ENCODE measurements at places on chromosomes 4 and X.

DNA sequence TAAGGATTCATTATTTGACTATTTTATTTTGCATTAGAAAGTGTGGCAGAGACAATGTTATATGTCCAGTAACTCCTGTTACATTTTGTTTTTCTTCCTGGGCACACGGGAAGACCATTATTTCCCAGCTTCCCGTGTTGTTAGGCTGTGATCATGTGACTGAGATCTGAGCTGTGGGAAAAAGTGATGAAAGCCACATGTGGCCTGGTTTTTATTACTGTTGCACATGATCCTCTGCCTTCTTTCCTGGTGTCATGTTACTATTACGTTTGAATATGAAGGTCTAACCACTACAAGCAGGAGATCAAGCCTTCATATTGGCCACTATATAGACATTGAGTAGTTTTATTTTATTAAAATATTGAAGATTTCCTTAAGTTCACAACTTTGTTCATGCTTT is 28.2 kb upstream of the MID1 start:
- DNase-seq, result no peak

DNA sequence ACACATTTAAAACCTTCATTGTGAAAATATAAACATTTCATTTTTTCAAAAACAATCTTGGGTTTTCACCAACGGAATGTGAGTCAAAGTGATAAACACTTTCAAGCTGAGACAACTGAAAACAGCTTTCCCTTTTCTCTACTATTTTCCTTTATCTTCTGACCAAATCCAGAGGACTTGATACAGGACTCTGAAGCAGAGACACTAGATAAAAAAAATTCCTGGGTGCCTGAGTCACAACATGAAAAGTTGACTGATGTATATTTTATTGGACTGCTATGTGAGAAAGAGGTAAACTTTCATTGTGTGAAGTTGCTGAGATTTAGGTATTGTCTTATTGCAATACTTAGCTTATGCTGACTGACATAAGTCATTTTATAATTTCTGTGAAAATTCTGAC is 411.2 kb downstream of the SPOCK3 start:
- DNase-seq, result no peak

GRCh38 chr4:27577951-27578350 is 717.3 kb downstream of the STIM2 start:
- no peak for DNase-seq

DNA sequence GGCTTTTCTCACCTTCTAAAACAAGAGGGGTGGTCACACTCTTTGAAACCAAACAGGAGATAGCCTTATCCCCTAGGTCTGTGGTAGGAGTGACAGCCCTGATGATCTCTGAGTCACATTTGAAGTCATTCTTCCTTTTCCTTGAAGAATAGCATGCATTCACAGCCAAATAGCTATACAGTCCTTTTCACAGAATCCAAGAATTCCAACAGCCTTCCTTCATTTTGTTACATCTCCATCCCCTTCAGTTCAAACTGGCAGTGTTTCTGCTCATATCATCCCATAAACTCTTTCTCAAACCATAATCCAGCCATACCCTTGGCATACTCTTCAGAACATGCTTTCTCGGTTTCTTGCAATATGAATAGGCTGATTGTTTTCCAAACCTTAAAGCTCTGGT is 33.3 kb upstream of the TMEM184C start:
- no peak for DNase-seq

DNA sequence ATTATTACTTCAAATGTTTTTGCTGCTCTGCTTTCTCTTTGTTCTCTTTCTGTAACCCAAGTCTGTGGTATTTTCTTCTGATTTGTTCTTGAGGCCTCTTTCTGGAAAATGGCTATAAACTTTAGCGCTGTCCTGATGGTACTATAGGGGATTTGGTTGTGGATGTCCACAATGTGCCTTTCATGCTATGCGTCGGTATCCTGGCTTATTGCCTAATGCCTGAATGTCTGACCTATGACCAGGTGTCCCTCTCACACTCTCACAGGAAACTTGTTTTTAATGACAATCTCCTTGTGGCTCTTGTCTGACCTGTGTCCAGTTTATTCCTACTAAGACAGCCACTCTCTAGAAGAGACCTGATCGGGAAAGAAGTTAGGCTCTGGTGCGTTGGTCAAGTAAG is 222.4 kb upstream of the NR3C2 start:
- no peak for DNase-seq

DNA sequence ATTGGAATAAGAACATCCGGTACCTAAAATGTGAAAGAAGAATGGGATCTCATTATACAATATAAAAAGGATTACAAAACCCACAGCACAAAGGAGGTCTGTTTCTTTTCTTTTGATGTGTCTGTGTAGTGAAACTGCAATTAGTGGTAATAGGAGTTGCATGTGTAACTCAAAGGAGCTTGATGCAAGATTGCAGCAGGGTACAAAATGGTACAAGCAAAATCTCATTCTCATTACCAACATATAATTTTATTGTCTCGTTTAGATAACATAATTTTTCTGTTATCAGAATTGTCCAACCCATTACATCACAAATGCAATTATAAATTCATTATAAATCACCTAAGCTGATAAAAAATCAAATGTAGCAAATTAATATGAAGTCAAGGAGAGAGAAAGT is 47.1 kb upstream of the CCSER1 start:
- no peak for DNase-seq

DNA sequence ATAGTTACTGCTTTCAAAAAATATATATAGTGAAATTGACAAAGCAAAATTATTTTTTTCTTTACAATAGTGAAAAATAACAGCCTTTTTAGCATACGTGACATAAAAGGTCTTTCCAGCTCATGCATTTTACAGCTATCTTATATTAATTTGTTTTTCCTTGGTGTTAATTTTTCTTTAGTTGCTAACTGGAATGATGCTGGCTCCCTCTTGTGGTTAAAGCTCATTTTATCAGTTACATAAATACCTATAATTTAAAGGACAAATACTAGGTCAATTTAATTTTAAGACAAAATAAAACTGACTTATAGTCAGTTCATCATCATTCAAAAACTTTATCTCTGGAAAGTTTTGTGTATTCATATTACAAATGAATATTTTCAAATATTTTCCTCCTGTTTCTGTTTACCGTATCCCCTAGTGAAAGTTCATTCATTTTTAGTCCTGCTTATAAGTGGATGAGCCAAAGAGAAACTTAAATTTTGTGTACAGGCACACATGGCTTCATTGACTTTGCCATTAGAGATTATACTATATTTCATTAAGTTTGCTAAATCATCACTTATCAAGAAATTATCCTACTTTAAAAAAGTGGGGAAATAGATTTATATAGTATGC is 9.9 kb upstream of the ANAPC4 start:
- DNase-seq, result no peak

DNA sequence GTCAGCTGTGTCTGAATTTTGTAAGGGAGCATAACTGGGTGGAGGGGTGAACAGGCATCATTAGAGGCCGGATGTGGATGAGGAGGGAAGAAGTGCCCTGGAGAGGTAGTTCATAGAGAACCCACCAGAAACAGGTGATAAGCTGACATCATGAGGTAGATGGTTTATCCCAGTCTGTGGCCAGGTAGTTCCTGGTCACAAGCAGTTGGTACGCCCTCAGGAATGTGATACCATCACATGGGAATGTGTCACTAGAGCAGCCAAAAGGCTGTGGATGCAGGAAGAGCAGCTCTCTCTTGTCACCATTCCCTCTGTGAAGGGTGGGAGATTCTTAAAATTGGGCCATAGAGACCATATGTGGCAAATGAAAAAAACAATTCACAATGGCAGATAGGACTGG is 21.9 kb downstream of the MSN start:
- DNase-seq, result no peak

GRCh38 chr4:146342600-146343192 is 128.4 kb downstream of the REELD1 start:
- no peak for DNase-seq

- no peak for DNase-seq
These were observed 9.3 kb upstream of the EFHC2 start for GRCh38 chrX:44352758-44353157.

DNA sequence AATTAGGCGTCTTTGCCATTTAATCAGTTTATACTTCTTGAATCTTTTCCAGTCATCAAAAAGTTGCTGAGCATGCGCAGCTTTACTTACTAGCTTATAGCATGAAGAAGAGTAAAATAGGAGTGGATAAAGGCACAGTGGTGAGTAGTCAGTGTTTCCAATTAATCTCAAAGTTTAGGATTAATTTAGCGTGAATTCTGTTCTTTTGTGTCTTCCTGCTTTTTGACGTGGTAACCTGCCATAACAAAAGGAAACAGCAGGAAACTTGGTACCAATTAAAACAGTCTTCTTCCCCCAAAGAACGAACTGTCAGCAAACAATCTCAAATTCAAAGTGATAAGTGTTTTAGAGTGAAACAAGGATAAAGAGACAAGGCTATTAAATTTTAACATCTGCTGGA is 61.9 kb downstream of the TET2 start:
- DNase-seq, result no peak

- no peak for DNase-seq
These were observed 5.5 kb upstream of the TLR10 start for GRCh38 chr4:38788317-38788716.

- no peak for DNase-seq
These were observed 27.0 kb downstream of the SH2D1A start for GRCh38 chrX:124373348-124373747.

DNA sequence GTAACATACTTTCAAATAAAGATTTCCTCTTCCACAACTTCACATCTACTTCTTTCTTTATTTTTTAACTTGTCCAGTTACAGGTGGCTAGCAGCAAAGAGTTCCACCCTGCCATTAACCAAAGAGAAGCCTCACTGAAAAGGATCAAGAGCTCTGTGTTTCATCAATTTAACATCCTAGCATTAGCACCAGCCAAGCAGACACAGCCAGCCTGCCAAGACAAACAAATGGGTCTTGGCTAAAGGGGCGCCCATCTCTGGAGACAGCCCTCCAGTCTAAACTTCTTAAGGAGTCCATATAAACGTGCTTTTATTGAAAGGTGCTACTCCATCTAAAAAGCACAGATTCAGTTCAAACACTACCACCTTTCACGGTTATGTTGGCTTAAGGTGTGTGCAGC is 105.3 kb downstream of the ADAMTS3 start:
- DNase-seq, result no peak

- no peak for DNase-seq
These were observed 7.4 kb upstream of the UTP3 start for GRCh38 chr4:70680934-70681333.

DNA sequence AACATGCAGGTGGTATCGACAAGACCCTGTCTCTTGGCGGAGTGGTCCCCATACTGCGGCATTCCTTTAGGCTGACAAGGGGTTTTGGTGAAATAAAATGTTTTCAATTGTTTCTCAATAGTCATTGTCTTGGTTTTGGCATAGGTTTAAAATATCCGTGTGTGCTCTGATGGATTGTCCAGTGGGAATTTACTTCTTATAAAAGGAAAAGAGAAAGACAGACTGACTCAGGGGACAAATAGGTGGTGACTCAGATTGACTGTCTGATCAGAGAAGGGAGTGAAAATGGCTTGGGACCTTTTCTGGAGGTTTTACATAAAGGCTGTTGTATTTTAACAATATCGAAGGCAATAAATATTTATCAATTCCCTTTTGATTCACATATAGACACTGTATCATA is 129.8 kb downstream of the SORBS2 start:
- DNase-seq, result no peak

- no peak for DNase-seq
These were observed 42.0 kb upstream of the ARSJ start for GRCh38 chr4:114021451-114021850.

GRCh38 chrX:131073607-131074006 is 15.5 kb downstream of the ARHGAP36 start:
- DNase-seq, result no peak

- DNase-seq, result no peak
These were observed 123.2 kb downstream of the RBM47 start for GRCh38 chr4:40506492-40506891.

DNA sequence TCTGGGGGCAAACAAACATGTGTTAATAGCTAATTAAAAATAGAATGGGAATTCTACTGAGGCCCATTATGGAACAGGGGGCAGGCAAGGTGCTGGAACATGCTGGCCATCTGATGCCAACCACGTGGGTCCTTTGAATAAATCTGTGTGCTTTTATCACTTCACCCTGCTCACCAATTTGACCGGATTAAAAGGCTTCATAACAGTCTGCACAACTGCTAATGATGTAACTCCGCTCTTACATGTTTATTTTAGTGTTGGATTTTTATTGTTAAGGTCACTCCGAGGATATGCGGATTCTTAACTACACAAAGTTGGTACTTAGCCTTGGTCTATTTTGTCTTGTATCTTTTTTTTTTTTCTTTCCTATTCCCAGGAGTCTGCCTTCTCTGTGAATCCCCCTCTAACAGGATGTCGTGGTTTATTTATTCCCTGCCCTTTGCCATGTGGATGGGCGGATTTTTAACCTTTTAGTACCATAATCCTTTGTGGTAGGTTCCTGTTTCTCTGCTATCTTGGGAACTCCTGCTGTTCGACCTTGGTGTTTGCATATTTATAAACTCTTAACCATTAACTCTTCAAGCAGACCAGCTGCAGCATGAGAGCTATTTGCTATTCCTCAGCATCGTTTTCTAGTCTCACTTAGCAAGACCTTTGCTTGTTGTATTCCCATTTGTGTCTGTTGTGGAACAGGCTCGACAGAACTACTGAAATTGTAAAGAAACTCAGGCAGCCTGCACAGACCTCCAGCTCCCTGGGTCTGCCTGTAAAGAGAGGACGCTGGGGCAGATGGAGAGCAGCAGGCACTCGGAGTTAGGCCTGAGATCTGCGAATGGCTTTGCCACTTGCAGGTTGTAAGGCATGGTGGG is 38.0 kb downstream of the TRIM2 start:
- DNase-seq, result no peak

DNA sequence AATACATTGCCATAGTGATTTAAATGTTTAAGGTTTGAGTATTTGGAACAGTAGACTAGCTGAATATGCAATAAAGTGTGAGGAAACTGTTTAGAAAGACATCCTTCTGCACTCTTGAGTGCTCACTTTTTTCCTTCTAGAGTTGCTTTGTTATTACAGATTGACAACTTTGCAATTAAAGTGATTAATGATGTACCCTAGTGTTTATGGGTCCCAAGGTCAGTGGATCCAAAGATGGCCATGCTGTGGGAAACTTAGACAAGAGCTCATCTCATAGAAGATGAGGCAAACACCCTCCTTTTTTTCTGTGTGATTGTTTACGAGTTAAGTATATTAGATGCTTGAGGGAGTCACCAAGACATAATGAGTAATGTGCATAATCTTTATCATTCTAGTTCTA is 118.8 kb downstream of the PDLIM5 start:
- no peak for DNase-seq

- no peak for DNase-seq
These were observed 51.9 kb upstream of the XIAP start for GRCh38 chrX:123807835-123808416.

DNA sequence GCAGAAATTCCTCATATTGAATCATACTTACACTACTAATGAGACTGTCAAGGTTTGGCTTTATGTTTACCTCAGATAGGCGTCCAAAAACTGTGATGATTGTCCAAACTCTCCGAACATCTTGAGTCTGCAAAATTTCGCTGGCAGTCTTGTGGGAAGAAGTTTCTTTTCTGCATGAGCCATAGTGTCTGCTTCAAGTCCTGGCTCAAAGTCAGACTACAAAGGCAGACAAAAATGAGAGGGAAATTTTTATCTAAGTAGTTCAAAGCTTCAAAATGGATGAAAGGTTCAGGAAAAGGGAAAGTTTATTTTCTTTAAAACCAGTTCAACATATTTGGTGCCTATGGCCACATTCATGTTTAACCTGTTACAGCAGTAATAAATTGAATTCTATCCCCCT is 40.7 kb downstream of the PALLD start:
- DNase-seq, result no peak

Data from stimulated activated CD8-positive, alpha-beta memory T cell treated with anti-CD3 and anti-CD28 coated beads, Interleukin-7, amount 100 ng/mL, for 1 hour (primary cell).